ENCODE measurements at places on chromosomes 2 and 18.
A peak's percentile ranks its signal among the peaks of the same experiment; 100 is the strongest.

GRCh38 chr2:43107679-43108078, 118.7 kb downstream of the ZFP36L2 start:
- DNase-seq, result no peak

DNA sequence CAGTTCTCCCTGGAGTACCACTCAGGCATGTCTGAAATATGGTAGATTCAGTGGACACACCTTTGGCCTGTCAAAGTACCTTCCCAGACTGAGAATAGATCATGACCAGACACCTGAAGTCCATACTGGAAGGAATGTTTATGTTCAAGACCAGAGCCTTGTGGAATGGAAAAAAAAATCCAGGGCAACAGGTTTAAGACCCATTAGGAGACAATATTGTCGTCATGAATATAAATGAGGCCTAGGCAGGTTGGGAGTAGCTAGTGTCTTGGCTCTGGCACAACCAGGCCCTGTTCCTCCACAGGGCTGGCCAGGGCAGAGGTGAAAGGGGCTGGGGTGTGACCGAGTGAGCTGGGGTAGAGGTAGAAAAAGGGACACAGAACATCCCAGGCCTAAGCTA, 13.2 kb upstream of the ATRAID start:
- DNase-seq, result no peak

DNA sequence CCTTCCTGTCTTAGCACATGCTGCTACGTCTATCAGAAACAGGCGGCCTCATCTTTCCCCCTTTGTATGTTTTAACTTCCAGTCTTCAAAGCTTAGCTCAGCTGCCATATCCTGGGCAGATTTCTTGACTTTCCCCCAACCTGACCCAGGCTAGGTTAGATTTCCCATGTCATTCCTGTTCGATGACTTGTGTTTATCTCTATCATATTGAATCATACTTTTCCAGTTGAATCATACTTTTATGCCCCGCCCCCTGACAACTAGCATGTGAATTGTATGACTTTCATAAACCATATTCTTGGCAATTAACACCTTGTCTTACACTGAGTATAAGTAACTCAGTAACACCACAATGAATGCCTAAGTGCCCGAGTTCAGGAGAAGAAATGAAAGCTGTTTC, 128.3 kb downstream of the CYRIA start:
- no peak for DNase-seq

GRCh38 chr18:248053-248452, 19.8 kb downstream of the THOC1 start:
- no peak for DNase-seq

DNA sequence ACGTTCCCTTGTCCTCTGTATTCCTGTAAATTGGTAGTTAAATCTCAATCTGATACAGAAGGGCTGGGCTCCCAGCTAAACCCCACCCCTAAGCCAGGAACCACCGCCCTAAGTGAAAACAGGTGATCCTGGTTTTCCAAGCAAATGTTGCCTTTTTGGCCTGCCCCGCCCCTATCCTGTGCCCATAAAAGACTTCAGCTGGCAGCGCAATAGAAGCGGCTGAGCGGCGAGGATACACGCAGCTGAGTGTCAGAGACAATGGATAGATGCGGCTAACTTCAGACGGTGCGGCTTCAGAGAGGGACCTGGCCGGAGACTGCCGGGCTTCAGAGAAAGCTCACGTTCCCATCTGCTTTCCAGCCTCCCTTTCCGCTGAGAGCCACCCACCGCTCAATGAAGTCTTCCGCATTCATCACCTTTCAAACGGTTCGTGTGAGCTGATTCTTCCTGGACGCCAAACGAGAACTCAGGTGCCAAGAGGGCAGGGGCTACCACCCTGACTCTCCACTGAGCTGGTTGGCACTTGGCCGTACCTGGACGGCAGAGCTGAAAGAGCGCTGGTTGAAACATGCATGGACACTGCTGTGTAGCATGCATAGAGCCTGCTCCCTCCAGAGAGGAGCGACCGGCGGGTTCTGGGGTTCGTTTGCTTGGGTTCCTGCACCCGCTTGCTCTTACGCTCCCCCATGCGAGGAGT, 49.5 kb upstream of the POLE4 start:
- no peak for DNase-seq

DNA sequence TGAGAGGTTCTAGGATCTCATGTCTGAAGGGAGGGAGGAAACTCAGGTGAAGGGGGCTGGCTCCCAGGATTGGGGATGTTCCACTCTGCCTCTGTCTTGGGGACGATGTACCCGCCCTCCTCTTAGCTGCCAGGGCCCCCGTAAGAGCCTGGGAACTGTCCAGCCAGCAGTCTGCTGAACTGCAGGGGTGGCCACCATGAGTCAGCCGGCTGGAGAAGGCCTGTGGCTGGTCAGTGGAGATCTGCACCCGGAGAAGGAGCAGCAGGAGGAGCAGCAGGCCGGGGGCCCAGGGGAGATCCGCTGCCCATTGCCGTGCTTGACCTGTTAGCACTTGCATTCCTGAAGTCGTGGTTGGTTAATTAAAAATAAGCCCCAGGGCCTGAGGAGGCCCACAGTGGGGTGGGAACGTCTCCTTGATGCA, 180.3 kb downstream of the TFCP2L1 start:
- no peak for DNase-seq

DNA sequence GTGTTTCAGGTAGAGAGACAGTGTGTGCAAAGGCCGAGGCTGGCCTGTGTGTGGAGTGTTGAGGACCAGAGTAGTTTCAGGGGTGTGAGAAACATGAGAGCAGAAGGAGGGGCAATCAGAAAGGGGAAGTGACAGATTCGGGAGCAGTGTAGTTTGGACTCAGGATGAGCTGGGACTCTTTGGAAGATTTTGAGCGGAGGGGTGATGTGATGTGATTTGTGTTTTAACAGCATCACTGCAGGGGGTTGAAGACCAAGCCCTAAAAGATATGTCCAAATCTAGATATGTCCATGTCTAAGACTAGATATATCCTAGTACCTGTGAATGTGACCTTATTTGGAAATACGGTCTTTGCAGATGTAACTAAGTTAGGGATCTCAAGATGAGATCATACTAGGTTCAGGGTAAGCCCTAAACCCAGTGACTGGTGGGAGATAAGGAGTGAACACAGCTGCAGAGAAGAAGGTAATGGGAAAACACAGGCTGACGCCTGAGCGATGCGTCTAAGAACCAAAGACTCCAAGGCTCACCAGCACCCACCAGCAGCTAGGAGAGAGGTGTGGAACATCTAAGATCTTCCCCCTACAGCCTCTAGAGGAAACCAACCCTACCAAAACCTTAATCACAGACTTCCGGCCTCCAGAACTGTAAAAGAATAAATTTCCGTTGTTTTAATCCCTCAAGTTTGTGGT, 38.5 kb upstream of the MYO3B start:
- DNase-seq, result no peak

DNA sequence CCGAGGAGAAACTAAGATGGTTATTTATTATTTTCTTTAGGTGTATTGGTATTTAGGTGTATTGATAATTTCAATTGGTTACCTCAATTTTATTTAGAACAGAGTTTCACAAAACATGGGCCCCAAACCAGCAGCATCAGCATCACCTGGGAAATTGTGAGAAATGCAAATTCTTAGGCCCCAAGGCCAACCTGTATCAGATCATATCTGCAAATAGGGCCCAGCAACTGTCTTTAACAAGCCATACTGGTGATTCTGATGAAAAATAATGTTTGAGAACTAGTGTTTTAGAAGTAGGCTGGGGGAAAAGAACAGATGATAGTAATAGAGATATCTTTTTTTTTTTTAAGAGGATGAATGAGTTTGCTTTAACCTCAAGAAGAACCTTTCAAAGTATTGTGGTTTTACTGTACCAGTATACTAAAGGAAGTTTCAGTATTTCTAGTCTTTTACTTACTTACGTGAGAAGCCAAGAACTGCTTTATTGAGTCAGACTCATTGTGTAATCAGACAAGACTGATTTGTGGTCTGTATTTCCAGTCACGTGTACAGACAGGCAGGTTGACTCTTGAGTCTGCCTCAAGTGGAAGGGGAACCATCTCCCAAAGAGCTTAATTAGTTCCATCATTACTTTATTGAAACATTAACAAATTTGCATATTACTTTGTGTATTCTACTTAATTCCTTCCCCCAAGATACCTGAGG, 60.4 kb upstream of the GAREM1 start:
- DNase-seq, result no peak

DNA sequence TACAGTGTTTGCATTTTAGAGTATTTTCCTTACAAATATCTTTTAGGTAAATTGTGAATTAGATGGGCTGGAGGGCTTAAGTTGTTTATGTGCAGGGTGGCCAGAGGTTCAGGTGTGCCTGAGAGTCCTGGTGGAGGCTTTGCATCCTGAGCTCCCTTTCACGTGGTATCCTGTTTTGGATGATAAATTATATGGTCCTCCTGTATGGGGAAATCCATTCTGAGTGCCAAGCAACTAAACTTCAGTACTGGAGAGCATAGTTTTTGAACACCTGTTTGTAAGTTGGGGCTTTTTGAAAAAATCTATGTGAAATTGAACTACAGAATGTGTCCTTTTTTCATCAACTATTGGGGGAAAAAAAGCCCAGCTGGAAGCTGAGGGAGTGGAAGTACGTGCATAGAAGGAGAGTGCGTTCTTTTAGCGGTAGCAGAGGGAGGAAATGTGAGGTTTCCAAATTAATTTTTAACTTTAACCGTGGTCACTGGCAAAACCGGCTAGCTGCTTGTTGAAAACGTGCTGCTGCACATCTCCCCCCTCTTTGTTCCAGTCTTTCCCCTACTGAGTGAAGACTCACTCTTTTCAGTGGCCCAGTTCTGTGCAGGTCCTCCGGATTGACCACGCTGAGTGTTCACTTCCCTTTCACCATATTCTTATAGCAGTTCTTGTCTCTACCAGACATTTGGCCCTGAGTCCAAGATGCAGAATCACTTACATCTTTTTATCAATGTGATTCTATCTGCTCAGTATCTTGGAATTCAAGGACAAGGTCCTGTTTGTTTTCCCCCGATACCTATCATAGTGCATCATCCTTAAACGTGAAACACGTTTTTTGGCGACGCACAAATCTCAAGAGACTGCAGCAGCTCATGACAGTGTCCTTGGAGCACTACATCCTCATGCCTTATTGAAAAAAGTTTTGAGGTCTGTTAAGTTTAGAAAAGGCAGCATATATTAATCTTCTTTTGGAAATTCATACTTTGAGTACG, 15.3 kb downstream of the CNOT11 start:
- DNase-seq, result no peak

GRCh38 chr18:65788373-65788772, 37.6 kb downstream of the CDH7 start:
- DNase-seq, result peak; percentile 45
